NCI-H146 (cell line): ENCODE measurements at places on chromosomes 7 and 10.

DNA sequence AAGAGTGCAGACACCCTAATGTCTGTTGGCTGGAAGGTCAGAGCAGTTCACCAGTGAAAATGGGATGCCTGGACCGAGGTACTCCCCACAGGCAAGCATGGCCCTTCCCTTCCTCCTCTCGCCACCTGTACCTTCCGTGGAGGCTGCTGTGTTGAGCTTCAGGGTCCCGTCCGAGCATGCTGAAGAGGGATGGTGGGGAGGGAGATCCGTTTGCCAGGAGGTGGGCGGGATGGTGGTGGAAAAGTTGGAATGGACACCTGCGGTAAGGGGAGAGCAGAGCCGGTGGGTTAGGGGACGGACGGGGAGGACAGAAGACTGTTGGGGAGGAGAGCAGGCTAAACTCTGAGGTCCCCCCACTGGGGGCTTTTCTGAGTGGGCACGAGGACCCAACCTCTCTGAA is 15.9 kb upstream of the ZNF777 start:
- DNase-seq, result no peak

DNA sequence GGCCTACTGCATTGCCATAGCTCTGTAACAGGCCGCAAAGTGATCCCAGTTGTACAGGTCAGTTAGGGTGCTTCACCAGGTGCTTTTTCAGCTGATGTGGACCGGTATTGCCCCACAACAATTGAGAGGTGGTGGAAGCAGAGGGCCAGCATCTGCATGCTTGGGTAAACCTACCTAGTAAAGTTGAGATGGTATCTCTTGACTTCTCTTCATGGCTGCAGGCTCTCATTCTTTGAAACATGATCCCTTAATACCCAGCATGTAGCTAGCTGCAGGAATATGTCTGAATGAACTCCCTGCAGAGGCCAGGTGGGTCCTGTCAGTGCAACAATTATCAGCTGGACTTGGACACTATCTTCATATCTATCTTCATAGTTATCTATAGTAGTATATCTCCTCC is 60.7 kb upstream of the CCDC6 start:
- DNase-seq, result peak; percentile 96

DNA sequence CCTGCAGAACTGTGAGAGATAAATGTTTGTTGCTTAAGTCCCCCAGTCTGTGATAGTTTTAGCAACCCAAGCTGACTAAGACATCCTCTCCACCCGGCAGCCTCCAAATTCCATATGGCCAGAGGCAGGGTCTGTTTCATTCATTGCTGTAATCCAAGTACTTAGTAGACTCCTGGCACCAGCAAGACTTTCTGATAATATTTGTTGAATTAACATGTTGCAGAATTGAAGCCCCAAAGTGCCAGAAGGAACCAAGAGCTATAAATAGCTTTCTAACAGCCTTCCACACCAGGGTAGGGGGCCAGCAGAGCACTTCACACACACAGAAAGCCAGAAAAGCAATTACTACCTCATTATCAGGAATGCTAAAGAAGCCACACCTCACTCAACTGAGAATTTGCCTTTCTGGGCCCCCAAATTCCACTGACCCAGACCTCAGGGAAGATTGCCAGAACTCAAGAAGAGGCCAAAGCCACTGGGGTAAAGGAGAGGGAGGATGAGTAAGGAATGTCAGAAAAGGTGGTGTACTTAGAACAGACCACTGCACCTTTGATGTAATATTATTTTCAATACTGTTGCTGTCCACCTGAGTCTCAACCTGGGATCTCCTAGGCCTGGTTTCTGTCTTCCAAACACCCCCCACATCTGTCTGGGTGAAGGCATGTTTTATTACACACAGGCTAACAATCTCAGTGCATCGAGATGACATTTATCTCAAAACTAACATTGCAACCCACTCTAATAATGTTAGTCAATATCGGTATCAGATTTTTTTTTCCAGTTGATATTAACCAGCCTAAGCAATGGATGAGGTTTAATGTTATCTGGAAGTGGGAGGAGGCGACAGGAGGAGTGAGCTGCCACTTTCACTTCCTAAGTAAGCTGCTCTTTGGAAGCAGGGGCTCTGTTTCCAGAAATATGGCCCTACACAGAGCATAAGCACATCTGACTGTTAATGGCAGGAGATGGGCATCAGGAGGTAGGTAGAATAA is 5.5 kb downstream of the NOD1 start:
- no peak for DNase-seq

DNA sequence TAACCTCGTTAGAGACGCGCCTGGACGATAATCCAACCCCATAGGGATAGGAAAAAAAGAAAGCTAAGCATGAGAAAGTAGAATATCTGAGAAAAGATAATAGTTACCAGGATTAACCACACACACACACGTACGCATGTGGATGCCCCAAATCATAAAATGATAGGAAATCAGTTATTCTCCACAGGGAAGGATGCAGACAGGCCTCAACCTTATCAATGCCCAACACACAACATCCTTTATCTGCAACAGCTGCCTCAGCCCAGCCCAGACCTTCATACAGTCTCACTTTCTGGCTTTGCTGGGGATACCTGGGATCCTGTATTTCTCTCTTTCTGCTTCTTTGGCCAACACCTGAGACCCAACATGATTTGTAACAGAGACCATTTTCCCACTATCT is 123.0 kb downstream of the NOC3L start:
- DNase-seq, result no peak

DNA sequence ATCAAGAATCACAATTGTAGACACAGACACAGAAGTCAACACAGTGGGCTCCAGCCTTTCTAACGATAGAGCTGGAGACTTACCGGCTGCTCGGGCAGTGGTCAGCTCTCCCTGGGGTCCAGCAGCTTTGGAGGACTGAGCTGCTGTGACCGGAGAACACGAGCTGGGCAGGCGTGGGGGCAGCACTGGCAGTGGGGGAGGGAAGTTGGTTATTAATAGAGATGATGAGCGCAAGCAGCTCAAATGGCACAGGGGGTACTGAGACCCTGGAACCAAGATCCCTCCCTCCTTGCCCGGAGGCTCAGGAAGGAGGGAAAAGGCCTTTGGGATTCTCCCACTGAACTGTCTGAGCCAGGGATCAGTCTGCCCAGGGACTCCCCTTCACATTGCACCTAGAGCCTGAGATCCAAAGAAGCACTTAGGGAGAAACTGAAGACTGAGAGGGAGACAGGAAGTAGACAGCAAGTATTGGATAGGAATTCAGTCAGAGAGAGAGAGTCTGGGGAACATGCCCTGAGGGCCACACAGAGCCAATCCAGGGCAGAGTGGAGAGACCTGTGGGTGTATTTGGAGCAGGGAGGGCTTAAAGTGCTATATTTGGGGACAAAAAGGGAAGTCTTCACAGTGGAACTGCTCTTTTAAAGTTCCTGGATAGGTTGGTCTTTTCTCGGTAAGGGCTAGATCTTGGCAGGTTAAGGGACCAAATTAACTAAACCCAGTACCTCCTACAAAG is at the start of gene MYOZ1:
Gene MYOZ1, minus strand, starts transcription at position 147 of the 733 bp plus-strand sequence. CDS start 1,457 bp downstream, outside the sequence.
- DNase-seq, result no peak

DNA sequence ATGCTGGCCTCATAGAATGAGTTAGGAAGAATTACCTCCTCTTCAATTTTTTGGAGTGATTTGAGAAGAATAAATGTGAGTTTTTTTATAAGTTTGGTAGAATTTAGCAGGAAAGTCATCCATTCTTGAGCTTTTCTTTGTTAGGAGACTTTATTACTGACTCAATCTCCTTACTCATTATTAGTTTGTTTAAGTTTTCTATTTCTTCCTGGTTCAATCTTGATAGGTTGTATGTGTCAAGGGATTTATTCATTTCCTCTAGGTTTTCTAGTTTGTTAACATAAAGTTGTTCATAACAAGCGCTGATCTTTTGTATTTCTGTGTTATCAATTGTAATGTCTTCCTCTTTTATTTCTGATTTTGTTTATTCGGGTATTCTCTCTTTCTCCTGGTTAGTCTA is 47.4 kb downstream of the BICC1 start:
- DNase-seq, result no peak

GRCh38 chr7:47149971-47150370 is 431.9 kb downstream of the TNS3 start:
- DNase-seq, result no peak

- DNase-seq, result peak; percentile 66
These were observed 113.7 kb downstream of the BRAF start for GRCh38 chr7:140810830-140811556.

DNA sequence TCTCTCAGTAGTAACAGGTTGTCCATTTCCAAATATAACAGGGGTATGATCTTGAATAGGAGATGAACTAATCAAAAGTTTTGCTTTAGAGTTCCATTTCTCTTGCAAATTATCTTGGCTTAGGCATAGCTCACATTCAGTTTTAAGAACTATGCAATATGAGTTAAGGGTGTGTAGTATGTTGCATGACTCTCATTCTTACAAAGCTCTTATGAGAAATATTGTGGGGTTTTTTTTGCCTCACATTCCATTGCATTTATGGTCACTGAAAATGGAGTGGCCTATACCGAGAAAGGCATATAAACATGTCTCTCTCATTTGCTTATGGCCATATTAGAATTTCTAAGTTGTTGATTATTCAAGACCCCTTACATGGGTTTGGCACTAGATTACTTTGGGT is 48.5 kb upstream of the LAMB1 start:
- no peak for DNase-seq

- no peak for DNase-seq
These were observed 24.9 kb downstream of the CALML3 start for GRCh38 chr10:5549462-5550249.

GRCh38 chr7:114478384-114478783 is 63.8 kb downstream of the FOXP2 start:
- DNase-seq, result no peak

DNA sequence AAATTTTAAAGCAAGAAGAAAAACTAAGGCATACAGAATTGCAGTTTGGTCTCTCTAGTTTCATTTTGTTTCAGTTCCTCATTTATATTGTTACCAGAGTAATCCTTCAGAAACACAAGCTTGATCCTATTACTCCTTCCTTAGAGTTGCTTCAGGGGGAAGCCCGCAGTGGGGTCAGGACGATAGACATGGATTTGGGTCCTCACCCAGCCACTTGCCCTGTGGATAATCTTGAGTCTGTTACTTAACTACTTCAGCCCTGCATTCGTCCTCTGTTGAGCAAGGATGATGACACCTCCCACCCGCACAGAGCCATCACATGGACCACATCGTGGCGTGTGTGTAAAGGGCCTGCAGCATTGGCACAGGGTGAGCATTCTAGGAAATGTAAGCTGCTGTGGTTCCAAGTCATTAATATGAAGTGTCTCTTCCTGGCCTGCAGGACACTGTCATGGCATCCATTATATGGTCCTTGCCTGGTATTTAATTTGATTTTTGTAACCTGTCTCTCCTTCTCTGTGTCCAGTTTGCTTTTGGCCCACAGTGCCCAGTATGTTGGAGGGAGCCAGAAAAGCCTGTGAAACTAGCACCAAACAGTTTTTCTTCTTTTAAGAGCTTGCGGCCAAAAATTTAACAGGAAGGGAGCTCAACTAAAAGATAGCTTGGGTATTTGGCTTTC is 111.2 kb downstream of the EEPD1 start:
- DNase-seq, result no peak

GRCh38 chr10:19546224-19546623 is 270.0 kb upstream of the PLXDC2 start:
- no peak for DNase-seq

- DNase-seq, result no peak
These were observed 51.8 kb downstream of the VWDE start for GRCh38 chr7:12351843-12352242.

DNA sequence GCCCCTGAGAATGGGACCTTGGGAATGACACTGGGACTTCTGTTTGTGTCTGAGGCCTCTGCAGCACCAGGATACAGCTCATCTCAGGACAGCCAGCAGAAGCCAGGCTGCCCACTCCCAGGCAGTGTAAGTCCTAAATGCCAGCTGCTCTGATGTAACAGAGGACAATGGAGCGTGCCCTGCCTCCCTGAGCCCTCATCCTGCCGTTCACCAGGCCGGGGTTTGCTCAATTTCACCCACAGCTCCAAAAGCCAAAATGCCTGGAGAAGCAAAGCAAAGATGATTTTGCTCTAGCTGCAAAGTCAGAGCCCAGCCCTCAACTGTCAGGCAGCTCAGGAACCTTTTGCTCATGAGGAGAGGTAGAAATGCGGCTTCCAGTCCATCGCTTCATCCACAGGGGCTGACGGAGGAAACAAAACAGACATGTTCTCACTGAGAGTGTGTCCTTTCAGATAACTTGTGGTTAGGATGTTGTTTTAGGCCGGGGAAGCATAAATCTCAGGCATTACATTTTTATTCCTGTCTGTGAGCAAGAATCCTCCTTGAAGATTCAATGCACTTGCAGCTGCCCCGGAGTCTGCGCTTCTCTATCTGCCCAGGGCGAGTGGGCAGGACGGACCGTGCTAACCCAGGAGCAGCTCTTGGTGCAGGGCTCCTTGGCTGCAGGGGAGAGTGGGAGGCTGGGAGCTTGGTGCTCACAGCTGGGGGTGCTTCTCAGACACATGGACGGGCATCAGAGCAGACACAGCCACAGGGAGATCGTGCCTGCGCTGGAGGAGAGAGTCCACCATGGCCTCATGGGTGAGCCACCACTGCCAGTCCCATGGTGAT is 83.2 kb upstream of the CHST15 start:
- DNase-seq, result no peak

DNA sequence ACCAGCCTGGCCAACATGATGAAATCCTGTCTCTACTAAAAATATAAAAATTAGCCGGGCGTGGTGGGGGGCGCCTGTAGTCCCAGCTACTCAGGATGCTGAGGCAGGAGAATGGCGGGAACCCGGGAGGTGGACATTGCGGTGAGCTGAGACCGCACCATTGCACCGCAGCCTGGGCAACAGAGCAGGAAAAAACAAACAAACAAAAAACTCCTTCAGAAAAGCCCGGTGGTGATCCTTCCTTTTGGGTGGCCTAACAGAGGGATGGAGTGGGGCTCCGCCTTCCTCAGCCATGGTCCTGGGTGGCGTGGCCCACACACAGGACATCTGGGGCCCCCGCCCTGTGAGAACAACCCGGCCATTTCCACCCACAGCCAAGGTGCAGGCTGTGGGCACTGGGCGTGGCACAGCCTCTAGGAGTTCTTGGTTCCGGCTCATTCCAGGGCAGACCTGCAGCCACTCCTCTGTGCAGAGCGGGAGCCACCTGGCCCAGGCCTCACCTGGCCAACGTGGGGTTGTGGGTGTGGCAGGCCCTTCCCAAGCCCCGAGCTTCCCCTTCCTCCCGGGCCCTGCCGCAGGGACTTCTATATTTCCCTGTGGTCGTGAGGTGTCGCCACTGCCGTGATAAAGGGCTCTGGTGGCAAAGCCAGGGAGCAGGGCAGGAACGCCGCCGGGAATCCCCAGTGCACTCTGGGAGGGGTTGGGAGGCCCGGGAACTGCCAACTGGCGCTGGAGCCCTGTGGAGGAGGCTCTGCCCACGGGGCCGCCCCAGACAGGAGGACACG is 37.6 kb downstream of the GET4 start:
- no peak for DNase-seq

DNA sequence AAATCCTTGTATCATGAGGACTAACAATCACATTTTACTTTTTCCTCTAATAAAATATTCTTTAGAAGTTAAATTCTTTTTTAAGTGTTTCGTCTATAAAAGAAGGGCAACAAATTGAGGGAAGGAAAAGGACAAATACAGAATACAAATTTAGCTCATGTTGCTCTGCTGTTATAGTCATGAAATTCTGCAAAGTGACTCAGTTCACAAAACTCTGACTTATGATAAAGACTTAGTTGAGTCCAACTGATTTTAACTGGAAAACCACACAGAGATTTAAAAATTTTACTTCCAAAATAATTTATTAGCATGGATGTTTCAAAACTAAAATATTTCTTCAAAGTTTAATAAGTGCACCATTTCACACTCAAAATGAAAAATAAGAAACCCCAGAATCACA is 75.0 kb upstream of the GPR22 start:
- no peak for DNase-seq

GRCh38 chr7:124250297-124251034 is 217.6 kb upstream of the TMEM229A start:
- DNase-seq, result no peak

- peak; percentile 63 for DNase-seq
These were observed 96.4 kb upstream of the CACNA2D1 start for GRCh38 chr7:82539969-82540368.
